Stomach (tissue), 19 donors: ENCODE measurements at places on chromosomes 1 and 21.

GRCh38 chr21:15063081-15063813, 1.6 kb downstream of the NRIP1 start:
- peak; percentile 56 for DNase-seq

- peak; percentile 71 for DNase-seq
Measured at GRCh38 chr1:17119076-17119772, at the start of gene PADI2. Gene PADI2, minus strand, starts transcription at chr1:17119451. Its CDS starts 80 bp downstream, at chr1:17119371.

GRCh38 chr1:56927171-56927570, 38.6 kb downstream of the C8B start:
- no peak for DNase-seq

DNA sequence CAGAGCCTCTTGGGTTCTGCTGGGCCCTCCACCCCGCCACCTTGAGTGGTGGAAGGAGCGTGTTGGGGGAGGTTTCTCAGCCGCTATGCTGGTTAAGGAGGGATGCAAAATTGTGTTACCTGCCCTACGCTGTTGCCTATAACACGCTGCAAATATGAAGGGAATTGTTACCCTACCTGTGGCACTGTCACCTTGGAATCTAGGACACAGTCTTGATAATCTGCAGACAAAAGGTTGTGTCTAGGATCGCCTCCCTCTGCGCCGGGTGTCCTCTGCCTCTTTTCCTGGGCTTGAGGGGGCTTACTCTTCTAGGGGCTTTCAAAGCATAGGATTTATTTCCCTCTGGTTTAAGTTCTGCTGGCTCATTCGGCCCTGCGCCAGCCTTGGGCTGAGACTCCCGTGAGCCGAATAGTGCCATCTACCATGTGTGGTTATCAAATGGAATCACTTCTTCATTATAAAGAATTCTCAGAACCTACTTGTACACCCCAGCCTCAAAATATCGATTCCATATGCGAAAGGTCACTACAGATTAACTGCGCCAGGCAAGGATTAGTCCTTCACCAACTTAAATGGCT, 697 bp downstream of the SLC22A15 start:
- no peak for DNase-seq
